Renal pelvis (tissue), 12 donors: ENCODE measurements at places on chromosomes 7 and 10. TPM values are rescaled to one million over a fixed set of nuclear protein-coding genes. Genes with fewer than 3 reads are reported as not detected.

- no peak for DNase-seq
Observed at GRCh38 chr10:43225787-43226153, 41.1 kb downstream of the RASGEF1A start.

DNA sequence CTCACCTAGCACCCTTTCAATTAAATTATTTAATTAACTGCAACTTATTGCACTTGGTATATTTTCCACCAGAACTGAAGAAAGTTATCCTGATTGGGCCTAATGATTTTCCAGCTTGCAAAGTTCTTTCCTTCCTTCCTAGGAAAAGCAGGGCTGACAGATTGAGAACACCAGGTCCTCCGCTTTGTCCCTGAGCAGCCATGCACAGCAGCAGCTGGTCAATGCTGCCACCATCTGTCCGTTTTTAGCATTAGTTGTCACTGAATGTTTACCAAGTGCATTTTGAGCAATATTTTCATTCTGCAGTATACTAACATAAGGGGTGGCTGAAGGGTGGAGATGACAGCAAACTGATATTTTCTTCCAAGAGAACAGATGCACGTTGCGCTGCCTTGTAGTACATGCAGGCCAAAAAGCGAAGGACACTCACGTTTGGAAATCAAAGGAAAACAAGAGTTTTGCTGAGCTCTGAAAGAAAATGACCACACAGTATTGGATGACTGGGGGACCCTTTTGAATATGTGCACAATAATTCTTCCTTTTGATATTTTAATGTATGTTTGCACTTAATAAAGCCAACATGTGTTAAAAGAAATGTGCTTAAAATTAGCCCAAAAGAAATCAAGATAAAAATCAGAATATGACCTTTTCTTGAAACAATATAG, 248.8 kb upstream of the PTN start:
- DNase-seq: peak; percentile 74

Gene FRAT1
- 5.2 TPM for polyA plus RNA-seq

DNA sequence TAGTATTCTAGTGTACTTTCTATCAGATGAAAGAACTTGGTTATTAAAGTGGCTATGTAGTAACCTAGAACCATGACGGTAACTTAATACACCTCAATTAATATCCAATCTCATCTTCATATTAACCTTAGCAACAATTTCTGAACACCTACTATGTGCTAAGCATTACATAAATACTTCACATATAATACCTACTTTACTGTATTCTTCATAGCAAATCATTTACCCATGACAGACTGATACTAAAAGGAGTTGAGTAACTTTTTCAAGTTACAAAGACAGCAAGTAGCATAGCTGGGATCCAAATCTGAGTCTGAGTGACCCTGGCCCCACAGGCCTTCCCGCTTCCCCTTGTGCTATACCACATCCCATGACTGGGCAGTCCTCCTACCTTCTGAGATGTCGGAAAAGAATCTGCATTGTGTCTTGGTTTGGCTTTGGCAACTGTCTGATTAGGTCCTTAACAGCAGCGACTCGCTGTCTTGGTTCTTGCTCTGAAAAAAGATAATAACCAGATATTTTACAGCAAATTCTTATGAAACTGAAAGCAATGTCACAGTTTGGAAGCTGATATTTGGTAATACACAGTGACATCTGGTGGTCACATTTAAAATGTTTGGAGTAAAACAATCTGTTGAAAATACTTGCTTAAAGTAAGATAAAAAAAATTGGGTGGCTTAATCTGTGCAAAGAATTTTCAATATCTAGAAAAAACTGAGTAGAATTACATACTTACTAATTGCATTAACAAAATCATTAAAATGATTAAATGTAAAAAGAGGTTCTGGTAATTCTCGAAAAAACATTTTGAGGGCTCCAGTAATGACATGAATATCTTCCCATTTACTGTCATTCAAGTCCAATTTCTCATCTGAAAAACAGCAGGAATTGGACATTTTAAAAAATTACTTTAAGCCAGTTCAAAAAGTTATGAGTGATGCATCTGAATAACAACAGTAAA, 120.1 kb downstream of the ARHGAP12 start:
- peak; percentile 58 for DNase-seq

Gene TNS3
- 92.4 TPM for polyA plus RNA-seq

- no peak for DNase-seq
Observed at GRCh38 chr7:38929460-38930171, 20.6 kb upstream of the VPS41 start.

GRCh38 chr7:158950914-158951635, 94.7 kb downstream of the DYNC2I1 start:
- no peak for DNase-seq

Gene CCL24
- polyA plus RNA-seq: not detected

DNA sequence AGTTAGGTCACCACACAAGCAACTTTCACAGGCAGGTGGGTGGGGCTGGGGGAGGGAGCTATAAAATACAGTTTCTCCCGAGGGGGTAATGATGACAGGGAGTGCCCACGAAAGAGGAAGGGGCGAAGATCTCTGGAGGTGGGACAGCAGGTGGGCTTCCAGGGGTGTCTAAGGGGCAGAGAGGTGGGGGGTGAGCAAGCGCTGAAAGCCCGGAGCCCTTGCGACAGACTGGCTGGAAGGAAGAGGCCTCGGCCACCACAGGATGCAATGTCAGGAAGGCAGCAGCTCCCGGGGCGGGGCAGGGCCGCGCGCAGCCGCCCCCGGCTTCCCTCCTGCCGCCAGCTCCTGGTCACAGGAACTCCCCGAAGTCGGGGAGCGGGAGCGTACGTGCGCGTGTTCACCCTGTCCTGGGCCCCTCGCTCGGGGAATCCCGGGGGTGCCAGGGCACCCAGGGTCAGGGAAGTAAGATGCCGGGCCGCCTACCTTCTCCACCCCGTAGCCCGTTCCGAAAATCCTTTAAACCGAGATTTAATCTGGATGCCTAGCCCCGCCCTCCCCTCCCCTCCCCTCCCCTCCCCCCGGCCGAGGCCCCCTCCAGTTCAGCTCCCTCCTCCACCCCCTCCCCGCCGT, 105.2 kb upstream of the PPIF start:
- DNase-seq: peak; percentile 50

Gene COL13A1
- 29.6 TPM for polyA plus RNA-seq

GRCh38 chr7:87083865-87084519, 24.5 kb upstream of the ELAPOR2 start:
- no peak for DNase-seq

Gene SP8
- not detected for polyA plus RNA-seq

- no peak for DNase-seq
Observed at GRCh38 chr7:77685233-77685632, 11.0 kb upstream of the RSBN1L start.

DNA sequence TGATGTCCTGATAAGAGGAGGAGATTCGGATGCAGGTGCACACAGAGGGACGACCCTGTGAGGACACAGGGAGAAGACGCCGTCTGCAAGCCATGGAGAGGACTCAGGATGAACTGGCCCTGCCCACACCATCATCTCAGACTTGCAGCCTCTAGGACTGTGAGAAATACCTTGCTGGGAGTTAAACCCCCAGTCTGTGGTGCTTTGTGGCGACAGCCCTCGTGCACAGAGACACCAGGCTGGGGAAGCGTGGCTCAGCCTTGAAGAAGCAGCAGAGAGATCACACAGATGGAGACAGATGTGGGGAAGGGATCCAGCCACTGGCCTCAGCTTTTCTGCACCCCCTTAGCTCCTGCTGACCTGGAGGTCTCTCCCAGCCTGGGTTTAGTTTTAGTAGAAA, 26.3 kb upstream of the PITRM1 start:
- no peak for DNase-seq

Gene CTAGE6
- polyA plus RNA-seq: not detected

DNA sequence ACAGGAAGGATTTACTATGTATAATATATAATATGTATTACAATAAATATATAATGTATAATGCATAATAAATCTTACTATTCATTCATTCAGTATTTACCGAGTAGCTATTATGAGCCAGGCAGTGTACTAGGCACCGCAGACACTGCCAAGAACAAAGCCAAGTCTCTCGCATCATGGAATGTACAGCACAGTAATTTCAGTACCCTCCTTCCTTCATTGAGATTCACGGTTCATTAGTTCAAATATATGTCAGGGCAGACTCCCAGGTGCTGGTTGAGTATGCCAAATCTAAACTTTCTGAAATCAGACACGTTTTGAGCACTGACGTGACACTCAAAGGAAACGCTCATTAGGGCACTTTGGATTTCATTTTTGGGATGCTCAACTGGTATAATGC, 9.1 kb downstream of the USP6NL start:
- DNase-seq: peak; percentile 48

Gene EGR2
- 1.3 TPM for polyA plus RNA-seq

DNA sequence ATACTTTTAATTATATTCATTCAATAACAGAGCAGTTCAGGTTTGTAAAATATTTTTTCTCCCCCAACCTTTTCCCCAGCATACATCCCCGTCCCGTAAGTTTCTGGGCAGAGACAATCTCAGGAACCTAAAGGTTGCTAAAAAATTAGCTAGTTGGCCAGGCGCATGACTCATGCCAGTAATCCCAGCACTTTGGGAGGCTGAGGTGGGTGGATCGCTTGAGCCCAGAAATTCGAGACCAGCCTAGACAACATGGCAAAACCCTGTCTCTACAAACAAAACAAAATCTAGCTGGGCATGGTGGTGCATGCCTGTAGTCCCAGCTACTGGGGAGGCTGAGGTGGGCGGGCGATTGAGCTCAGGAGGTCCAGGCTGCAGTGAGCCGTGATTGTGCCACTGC, 40.2 kb downstream of the TCF7L2 start:
- no peak for DNase-seq

- no peak for DNase-seq
Observed at GRCh38 chr10:49282306-49282705, 16.7 kb upstream of the C10orf71 start.

DNA sequence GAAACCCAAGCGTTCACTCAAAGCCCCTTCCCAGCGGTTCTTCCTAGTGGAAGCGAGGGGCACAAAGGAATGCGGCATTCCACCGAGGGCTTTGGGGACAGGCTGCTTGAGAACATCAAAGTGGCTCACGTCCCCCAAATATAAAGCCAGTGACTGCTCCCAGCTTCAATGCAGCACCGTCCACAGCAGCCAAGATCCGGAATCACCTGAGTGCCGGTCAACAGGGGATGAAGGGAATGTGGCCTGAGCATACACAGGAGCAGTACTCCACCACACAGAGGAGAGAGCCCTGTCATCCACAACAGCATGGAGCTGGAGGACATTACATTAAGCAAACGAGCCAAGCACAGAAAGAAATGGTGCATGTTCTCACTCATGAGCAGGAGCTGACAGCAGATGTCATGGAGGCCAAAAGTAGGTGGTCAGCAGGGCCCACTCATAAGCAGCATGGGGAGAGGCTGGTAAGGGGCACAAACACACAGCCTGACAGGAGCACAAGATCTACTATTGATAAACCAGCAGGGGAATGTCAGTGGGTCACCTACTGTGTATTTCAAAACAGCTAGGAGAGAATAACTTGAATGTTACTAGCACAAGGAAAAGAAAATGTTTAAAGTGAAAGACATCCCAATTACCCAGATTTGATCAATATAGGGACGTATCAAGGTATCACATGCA, 79.5 kb downstream of the DIP2C start:
- no peak for DNase-seq

Gene TCERG1L
- 1.3 TPM for polyA plus RNA-seq

- DNase-seq: no peak
Observed at GRCh38 chr10:4649471-4649870, 176.5 kb upstream of the AKR1E2 start.

DNA sequence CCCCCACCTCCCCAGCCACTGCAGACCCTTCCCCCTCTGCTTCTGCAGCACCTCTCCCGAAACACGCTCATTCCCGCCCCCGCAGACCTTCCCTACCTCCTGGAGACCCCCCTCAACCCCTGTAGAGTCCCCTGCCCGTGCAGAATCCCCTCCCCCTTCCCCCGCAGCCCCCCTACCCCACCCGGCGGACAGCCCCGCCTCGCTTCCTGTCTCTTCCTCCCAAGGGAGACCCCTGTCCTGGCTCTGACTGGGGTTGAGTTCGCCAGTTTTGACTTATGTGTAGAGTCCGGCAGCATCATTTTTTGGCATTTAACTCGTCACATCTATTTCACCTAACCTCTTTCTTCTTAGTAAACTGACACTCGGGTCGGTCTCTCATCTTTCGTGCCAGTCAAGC, 54.0 kb downstream of the ALOX5 start:
- DNase-seq: no peak

GRCh38 chr7:75555736-75556135, 63.6 kb downstream of the SPDYE5 start:
- DNase-seq: no peak

GRCh38 chr7:1204460-1205140, 28.1 kb upstream of the UNCX start:
- DNase-seq: no peak

GRCh38 chr7:74575811-74576210, 81.7 kb upstream of the GTF2I start:
- DNase-seq: no peak

GRCh38 chr10:77160679-77161078, 476.9 kb downstream of the KCNMA1 start:
- no peak for DNase-seq

- DNase-seq: peak; percentile 60
Observed at GRCh38 chr7:28298870-28299518, 113.3 kb upstream of the CREB5 start.

DNA sequence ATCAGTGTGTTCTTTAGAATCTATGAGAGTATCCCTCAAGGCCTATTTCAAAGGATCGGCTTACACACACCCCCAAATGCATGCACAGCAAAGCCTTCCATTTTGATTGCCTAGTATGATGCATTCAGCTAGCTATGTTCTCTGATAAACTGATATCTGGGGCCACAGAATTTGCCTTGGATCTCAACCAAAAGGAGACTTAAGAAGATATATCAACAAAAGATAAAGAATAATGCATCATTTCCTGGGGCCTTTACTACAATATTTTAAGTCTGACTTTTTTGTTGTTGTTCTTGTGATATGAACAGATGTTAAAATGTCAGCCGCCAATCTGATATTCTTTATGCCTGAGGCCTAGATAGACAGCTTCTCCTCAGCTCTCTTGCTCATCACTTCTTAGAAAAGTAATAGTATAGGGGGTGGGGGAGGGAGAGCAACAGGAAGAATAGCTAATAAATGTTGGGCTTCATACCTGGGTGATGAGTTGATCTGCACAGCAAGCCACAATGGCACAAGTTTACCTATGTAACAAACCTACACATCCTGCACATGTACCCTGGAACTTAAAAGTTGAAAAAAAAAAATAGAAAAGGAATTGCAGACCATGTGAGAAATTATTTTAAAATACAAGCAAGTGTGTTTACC, 792.9 kb upstream of the GHITM start:
- DNase-seq: no peak

DNA sequence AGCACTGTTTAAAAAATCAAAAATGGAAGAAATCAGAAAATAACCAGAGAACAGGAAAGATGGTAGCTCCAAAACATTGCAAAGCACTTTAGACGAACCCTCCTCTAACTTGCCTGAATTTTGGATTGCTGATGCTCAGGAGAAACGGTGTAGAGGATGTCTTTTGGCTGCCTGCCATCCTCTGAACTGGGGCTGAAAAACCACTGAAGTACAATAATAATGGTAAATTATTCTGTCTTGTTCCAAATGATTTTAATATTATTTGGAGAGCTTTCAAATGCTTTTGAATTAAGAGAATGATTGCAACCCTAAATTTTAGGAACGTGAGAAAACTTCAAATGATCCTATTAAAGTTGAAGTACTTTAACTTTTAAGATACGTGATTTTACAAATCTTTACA, 167.3 kb upstream of the SLC13A1 start:
- no peak for DNase-seq

- no peak for DNase-seq
Observed at GRCh38 chr10:130578532-130579289, 442.5 kb downstream of the GLRX3 start.

Gene OPN1SW
- 1.2 TPM for polyA plus RNA-seq
